ENCODE measurements at places on chromosomes 3 and 15.

DNA sequence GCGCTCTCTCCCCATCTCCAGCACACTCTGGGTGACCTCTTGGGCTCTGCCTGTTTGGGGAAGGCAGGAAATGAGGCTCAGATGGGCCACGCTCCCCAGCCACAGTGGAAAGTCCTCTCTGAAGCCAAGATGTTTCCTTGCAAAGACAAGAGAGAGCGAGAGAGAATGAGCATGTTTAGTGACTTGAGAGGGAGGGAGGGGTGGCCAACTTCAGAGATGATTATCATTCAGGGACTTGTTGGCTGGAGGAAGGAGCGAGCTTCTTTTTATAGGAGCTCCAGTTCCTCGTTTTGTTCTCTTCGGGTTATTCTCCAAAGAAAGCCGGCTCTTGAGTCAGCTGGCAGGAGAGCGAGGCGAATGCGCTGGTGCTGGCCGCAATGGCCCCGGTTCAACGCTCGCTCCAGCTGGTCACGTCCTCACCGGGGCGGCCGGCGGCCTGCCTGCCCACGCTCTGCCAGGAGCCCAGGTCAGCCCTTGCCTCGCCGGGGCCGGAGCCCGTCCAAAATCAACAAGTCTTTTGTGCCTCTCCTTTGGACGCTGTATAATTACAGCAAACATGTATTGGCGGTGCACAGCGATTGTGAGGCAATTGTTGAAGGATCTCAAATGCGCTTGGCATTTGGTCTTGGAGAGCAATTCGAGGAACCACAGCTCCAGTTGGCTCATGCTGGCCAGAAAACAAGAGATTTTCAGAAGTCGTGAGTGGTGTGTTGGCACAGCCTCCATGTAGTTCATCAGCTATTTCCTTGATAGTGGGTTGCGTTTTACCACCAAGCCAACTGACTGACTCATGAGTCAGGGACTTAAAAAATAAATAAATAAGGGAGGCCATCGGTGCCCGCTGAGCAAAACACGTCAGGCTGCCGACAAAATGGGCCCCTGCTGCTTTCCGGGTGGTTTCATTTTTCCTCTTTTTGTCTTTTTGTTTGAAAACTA, 288.6 kb downstream of the UACA start:
- peak; percentile 87 for DNase-seq

DNA sequence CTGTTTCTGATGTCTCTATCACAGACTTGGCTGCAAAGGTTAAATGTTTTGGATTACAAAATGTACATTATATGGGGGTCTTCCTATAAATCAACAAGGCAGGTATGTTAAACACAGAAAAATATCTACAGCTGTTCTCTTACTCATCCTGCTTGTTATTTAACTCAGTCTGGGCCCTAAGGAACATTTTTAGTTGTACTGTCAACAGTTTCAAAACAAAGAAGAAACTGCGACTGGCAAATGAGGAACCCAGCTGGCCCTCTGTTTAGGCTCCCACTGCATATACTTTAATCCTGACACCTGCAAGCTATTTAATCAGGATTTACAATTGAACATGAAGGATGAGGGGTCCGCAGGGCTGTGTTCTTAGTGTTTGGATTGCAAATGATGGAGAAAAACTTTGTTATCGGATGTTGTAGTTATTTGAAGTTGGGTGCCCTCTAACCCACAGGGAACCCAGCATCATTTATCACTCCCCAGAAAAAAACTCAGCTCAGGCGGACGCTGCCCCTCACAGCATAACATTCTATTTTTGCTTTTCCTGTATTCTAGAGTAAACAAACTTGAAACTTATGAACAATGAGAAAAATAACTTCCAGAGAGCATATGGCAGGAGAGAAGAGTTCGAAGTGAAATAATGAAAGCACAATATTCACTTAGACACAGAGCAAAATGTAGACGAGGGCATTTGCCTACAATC, 91.2 kb downstream of the POLR2M start:
- no peak for DNase-seq

DNA sequence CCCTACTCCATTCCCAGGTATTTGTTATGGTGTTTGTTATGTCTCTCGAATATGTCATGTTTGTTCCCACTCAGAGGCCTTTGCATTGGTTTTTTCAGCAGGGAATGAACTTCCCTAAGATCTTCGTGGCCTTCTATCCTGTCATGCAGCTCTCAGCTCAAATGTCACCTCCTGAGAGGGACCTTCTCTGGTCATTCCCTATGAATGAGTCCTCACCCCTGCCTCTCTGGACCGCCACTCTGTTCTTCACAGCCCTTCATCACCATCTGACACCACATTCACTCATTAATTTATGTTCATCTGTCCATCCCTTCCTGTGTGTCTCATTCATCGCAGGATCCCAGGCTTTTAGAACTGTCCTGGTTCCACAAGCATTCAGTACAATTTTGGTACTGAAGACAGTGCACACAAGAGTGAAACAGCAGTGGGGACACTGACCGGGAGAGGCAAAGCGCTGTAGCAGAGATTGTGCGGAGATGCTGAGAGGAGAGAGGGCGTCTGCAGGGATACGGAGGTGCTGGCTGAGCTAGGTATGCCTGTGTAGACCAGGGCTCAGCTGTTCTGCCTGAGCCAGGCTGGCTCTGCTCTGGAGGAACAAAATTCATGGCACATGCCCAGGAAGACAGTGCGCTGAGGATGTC, 132.3 kb downstream of the CHCHD6 start:
- DNase-seq: no peak

DNA sequence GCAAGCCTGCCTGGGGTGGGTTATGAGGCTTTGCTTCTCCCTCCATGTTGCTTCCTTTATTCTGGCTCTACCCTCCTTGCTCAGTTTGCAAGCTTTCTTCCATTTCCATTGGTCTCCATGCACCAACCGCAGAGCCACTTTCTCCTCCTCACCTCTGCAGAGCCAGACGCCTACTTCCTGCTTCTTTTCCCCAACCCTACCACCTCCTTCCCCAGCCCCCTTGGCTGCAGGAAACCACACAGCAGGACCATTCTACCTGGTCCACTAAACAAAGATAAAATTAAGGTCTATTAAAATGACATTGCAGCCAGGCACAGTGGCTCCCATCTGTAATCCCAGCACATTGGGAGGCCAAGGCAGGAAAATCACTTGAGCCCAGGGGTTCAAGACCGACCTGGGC, 10.0 kb upstream of the CAV3 start:
- no peak for DNase-seq

DNA sequence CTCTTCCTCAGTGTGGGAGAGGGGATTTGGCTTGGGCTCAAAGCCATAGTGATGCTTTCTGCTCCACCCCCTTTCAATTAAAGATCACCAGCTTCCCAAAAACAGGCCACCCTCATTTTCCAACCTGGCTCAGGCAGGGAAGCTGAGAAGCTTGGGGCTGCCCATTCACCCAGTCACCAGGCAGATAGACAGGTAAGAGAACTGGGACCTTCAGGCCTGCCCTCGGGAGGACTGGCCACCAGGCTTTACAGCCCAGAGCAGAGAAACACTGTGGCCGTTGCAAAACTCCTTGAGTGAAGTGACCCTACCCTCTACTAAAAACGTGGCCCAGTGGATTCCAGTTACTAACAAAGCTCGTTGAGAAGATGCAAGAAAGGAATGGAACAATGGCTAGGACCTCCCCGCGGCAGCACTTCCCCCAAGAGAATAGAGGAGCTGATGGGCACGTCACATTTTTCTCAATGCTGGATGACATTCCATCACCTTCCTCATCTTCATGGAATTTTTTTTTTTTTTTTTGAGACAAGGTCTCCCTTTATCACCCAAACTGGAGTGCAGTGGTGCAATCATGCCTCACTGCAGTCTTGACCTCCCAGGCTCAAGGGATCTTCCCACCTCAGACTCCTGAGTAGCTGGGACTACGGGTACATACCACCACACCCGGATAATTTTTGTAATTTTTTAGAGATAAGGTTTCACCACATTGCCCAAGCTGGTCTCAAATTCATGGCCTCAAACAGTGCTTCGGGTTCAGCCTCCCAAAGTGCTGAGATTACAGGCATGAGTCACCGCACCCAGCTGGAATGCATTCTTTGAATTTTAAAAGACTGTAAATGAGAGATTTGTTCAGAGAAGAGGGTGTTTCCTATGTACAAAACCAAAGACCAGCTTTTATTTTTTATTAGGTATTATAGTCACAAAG, 37.9 kb downstream of the LIPC start:
- DNase-seq: peak; percentile 99

DNA sequence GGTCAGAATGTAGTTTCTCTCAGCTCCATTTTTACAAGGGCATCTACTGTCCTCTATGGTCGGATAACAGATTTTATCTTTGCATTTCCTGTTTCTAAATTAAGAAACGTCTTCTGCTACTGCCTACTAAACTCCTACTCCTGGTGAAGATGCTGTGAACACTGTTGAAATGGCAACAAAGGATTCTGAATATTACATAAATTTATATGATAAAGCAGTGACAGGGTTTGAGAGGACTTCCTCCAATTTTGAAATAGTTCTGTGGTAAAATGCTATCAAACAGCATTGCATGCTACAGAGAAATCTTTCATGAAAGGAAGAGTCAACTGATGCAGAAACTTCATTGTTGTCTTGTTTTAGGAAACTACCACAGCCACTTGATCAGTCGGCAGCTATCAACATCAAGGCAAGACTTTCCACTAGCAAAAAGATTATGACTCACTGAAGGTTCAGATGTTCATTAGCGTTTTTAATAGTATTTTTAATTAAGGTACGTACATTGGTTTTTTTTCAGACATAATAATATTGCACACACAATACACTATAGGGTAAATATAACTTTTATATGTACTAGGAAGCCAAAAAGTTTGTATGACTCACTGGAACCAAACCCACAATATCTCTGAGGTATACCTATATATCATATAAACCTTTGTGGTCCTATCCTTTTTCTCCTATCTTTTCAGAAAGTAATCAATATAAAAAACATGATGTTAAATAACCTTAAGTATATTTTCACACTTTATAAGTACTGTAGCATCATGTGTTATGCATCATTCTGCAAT, 156.1 kb downstream of the STAG1 start:
- DNase-seq: peak; percentile 53

- peak; percentile 70 for DNase-seq
Measured at GRCh38 chr3:56783644-56784447, 17.9 kb downstream of the ARHGEF3 start.

GRCh38 chr3:94173673-94174434, 111.0 kb downstream of the NSUN3 start:
- DNase-seq: peak; percentile 7

DNA sequence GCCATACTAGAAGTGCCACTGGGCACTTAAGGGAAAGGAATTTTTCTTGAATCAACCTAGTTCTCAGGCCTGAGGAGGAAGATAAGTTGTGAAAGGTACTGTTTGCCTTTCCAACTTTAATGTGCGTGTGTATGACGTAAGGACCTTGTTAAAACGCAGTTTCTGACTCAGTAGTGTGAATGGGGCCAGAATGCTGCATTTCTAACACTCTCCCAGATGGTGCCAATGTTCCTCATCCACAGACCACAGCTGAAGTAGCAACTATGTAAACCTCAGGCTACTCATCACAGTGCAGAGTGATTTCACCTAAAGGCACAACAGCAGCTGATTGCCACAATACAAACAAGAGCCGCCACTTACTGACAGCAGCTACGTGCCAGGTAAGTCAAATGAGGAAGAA, 103.6 kb downstream of the OTOL1 start:
- DNase-seq: peak; percentile 1

- DNase-seq: no peak
Measured at GRCh38 chr3:30130391-30130790, 476.0 kb upstream of the TGFBR2 start.

- DNase-seq: no peak
Measured at GRCh38 chr3:107739227-107739626, 216.5 kb downstream of the BBX start.

- DNase-seq: peak; percentile 73
Measured at GRCh38 chr3:11591391-11592282, 52.1 kb downstream of the VGLL4 start.

DNA sequence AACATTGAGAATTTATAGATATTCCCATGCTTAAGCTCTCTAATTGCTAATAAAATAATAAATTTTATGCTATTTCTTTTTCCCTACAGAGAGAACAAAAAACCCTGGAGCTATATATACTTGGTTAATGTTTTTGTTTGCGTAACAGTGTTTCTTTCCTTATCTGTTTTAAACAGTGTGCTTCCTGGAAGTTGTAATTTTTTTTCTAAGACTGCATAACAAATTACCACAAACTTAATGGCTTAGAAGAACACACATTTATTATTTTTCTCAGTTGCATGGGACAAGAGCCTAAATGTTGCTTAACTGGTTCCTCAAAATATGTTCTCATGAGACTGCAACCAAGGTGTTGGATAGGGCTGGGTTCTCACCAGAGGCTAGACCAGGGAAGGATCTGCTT, 49.7 kb upstream of the DPH6 start:
- DNase-seq: no peak

GRCh38 chr15:33618350-33618749, 307.6 kb downstream of the RYR3 start:
- DNase-seq: no peak
